Stimulated activated naive CD8-positive, alpha-beta T cell treated with anti-CD3 and anti-CD28 coated beads, Interleukin-15, Interleukin-2, amounts not matched to agents 100 U/mL and 50 U/mL, for 24 hours (primary cell): ENCODE measurements at places on chromosomes 2 and 18.
A peak's percentile ranks its signal among the peaks of the same experiment; 100 is the strongest.

DNA sequence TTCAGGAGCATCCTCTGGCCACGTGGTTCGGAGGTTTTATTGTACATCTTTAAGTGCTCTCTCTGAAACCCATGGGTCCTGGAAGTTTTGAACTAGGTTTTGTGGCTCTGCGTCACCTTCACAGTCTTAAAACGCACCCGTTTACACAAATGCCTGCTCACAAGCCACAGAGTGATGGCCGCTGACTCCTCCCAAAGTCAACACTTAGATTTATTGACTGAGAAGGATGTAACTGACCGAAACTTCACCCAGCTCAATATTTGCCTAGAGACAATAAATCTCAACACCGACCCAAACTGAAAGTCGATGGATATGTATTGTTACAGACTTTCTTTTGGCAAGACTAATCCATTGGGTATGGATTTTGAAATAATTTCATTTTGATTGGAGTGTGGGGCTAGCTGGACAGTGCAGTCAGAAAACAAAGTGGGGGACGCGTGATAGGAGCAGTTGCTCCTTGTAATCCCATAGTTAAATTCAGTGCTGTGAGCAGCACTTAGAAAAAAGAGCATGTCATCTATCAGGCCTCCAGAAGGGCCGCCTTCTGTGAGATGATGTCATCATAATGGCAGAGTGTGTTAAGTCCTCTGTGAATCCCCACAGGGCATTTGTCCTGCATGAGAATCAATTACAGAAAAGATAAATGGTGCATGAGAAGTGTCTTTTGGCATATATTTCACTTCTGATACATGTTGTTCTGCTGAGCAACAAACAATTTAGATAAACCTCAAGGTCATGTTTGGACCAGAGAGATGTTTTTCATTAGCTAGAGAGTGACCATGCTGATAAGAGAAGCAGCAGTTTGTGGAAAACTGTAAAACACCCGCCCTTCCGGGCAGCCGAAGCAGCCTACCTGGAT is 183.7 kb downstream of the INO80D start:
- no peak for DNase-seq

GRCh38 chr18:36012891-36013290 is 40.4 kb downstream of the RMP24 start:
- no peak for DNase-seq

GRCh38 chr2:33784488-33784887 is 185.4 kb upstream of the FAM98A start:
- no peak for DNase-seq

DNA sequence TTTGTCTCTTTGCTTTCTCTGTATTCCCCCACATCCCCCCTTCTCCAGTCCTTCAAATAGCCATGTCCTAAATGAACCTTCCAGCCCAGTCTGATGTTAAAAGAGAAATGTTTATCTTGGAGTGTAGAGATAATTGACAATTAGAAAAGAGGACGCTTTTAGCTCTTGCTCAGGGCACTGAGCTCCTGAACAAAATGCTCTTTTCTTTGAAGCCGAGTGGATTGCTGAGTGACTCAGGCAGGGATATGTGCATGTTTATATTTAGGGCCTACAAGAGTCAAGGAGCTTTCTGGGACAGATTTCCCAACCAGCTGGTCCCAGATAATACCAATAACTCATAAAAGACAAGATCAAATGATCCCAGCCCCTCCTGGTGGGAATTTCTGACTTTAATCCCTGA is 88.0 kb upstream of the SETBP1 start:
- DNase-seq: no peak

DNA sequence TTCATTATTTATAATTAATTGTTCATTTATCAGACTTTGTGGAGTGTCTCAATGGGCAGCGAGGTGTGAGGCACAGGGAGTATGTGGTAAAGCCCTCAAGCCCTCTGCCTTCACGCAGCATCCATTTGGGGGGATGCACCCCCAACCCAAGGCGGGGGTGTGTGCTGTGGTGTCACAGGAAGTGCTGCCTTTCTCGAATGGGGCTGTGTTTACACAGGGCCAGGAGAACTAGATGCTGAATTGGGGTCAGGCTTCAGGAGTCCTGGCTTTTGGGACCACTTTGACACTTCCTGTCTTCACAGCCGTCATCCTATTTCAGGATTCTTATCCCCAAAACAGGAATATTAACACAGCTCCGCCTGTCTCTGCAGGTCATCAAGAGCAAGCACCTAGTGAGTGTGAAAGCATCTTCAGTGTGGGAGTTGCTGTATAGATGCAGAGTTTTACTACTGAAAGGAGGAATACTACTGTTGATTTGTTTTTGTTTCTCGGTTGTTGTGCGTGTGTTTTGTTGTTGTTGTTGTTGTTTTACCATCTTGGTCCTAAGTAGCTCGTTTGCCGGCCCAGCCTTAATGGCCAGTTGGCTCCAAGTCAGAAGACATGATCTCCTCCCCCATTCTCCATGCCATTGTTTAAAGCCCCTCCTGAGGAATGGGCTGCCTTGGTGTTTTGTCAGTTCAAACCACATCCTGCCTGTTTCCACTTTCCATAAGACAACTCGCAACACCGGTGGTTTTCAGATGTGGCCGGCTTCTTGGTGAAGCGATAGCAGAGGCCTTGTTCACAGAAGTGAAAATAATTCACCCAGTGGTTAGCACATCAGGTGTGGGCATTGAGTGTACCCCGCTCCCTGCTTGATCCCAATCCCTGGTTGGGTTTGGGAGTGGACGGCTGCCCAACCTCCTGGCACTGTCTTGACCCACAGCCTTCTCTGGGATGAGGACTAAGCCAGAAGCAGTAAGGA is 221.3 kb downstream of the BCL2 start:
- peak; percentile 45 for DNase-seq

DNA sequence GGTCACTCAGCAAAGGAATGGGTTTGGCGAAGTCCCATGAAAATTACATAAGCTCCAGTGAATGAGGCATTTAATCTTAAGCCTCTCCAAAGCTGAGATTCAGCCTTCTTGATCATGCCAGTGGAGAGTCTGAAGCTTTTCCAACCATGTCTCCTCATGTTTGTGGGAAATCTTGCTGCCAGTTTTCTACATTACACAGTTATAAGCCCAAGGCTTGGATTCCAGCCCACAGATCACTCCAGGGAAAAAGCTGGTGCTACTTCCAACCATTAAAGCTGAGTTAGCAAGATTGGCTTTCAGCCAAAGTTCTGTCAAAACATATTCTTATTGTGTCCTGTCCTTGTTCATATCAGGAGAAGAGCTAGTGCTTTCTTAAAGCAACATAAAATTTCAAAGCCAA is 293.8 kb downstream of the LRRTM4 start:
- no peak for DNase-seq

- no peak for DNase-seq
Measured at GRCh38 chr18:59021500-59021899, 118.2 kb upstream of the SEC11C start.

GRCh38 chr2:208040199-208041171 is 15.2 kb upstream of the PLEKHM3 start:
- peak; percentile 82 for DNase-seq

DNA sequence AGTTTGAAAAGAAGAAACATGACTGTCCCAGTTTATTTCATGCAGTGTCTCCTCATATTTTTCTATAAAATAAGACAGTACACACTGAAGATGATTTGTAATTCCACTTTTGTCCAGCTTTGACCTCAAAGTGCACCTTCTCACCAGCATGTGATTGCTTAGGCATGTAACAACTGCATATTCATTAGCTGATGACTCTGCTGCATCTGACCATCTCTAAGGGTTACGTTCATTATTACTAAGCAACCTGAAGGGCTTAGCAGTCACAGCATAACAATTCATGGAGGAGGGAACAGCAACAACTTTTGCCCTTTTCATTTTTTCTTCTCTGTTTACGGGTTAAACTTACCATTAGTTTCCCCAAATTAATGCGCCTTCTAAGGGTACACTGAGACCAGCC is 330.6 kb upstream of the PIK3C3 start:
- no peak for DNase-seq

DNA sequence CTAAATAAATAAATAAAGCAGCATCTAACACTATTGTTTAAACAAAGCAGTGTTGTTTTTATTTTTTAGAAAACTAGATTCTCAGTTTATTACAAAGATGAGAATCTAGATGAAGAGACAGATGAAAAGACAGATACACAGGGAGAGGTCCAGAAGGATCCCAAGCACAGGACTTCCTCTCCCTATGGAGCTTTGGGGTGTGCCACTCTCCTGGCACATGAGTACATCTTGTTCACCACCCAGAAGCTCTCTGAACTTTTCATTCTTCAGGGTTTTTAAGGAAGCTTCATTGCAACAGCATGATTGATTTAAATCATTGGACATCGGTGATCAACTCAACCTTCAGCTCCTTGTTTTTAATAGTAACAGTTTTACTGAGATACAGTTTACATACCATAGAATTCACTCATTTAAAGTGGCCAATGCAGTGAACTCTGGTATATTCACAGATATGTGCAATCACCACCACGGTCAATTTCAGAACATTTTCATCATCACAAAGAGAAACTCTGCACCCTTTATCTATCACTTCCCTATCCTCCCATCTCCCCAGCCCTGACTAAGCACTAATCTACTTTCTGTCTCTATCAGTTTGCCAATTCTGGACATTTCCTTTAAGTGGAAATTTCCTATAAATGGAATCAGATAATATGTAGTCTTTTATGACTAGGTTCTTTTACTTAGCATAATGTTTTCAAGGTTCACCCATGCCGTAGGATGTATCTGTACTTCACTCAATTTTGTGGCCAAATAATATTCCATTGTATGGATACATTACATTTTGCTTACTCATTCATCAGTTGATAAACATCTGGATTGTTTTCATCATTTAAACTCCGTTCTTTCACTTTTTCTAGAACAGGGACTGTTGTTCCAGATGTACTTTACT is 62.3 kb upstream of the ZFP36L2 start:
- DNase-seq: no peak

DNA sequence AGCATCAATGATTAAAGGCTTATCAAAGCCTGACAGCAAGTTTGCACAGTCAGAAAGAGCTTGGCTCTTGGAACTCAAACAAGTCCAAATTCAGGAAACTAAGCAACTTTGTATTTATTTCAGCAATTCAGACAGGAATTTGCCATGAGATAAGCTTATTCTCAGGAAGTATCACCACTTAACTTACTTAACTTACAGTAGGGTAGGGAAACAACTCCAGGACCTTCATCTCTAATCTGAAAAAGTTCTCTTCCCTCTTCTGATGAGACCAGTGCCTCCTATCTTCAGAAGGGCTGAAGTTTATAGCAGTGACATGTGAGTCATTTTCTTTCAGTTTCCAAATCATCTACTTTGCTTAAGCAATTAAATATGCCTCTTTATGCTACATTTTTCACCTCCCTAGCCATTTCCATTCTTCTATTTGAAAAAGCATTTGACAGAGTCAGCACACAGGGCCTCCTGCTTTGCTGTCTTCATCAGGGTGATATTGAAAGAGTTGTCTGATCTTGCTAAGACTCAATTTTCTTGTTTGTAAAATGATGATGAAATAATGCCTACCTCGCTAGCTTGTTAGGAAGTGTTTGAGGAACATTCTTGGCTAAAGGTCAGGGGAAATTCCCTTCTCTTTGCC is 389.5 kb downstream of the RND3 start:
- no peak for DNase-seq

GRCh38 chr2:61962095-61962984 is 56.9 kb downstream of the COMMD1 start:
- DNase-seq: no peak

DNA sequence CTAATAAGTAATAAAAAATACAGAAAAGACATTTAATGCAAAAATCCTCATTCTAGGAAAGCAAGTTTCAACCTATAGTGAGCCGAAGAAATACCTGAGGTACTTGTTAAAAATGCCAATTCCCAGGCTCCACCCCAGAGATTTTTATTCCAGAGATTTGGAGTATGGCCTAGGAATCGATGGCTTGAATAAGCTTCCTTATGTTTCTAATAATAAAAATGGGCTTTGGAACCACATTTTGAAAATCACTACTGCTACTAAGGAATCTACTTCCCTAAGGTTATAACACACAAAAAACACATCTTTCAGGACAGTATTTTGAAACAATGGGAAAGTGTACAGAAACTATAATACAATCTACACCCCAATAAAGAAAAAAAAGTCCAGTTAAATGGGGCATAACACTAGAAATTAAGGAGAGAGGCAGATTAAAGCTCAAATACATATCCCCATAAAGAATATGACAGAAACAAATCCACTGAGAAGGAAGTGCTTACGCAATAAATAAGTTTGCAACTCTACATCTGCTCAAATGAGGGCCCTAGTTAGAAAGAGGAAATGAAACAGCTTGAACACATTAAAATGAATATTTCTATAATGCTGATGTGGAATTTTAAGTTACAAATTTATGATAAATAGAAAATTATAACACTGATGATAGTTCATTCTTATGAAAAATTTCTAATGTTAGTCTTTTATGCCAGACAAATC is 103.7 kb downstream of the EPB41L3 start:
- no peak for DNase-seq

GRCh38 chr18:75926811-75927210 is 499.3 kb upstream of the SMIM21 start:
- DNase-seq: no peak

- peak; percentile 32 for DNase-seq
Measured at GRCh38 chr2:178194600-178195389, 483 bp downstream of the OSBPL6 start.

GRCh38 chr18:24790347-24790746 is 329.9 kb downstream of the HRH4 start:
- DNase-seq: no peak

DNA sequence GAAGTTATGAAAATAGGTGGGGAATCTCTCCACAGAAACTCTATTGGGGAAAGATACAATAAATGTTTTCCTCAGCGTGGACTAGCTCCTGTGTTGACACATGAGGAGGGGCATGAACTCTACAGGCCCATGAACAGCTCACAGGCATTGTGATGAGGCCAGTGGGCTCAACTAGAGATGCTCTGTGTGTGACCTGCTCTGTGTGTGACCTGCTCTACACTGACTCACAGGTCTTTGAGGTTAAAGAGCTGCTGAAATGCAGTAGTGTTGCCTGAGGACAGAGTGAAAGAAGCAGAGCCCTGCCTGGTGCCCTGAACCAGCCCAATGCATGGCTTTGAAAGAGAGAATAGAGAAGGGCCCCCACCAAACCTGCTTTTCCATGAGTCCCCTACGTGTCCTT is 117.6 kb downstream of the MCFD2 start:
- no peak for DNase-seq

GRCh38 chr2:234669621-234670020 is 172.7 kb upstream of the ARL4C start:
- DNase-seq: no peak

- DNase-seq: no peak
Measured at GRCh38 chr18:11957636-11958035, 23.7 kb upstream of the IMPA2 start.

GRCh38 chr2:177675825-177676224 is 283.3 kb downstream of the AGPS start:
- no peak for DNase-seq

GRCh38 chr2:3483227-3483985 is 35.9 kb downstream of the ADI1 start:
- no peak for DNase-seq
